EL (cell line): ENCODE measurements at places on chromosomes 7 and 10.

DNA sequence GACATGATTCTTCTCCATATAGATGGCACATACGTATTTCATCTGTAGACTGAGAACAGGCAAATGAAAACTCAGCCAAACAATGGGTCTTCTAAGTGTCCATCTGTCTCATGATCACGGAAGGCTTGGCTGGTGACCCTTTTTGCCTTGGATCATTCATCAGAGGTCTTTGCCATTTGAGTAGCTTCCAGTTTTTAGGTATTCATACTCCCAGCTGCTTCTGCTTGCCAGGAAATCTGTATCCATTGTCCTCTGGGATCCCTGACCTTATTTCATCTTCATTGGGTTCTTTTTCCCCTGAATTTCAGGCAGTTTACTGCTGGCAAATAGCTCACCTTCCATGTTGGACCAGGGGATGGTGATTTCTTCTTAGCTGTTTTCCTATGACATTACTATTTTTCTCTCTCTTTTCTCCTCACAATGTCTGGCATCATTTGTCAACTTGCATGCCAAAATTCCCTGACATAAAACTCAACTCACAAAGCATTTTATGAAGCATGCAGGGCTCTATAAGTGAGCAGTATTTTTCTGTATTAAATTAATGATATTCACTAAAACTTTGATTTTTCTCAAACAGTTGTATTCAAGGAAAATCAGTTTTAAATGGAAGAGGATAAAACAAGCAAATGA, 241.2 kb downstream of the DNAJB9 start:
- no peak for DNase-seq

DNA sequence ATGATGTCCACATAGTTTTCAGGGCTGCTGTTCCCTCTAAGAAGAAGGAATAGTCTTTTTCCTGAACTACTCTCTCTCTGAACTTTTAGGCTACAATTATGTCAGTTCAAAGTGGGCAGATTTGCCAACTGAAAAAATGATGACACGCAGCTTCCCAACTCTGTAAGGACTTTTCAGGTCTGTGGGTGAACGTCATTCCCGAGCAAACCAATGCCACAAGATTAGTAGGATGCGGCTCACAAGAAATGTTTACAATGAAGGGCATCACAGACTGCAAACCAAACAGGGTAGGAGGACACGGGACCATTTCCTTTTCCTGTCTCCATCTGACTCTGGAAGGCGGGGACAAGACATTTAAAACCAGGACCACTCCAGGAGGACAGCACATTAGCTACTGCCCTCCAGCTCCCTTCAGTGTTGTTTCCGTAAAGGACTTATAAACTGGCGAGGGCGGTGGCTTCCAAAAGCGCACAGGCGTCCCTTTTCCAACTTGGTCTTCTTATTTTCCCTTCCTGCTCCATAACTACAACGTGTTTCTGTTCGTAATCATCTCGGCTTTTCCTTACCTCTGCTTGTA, 539 bp upstream of the MKLN1 start:
- DNase-seq: peak; percentile 75

DNA sequence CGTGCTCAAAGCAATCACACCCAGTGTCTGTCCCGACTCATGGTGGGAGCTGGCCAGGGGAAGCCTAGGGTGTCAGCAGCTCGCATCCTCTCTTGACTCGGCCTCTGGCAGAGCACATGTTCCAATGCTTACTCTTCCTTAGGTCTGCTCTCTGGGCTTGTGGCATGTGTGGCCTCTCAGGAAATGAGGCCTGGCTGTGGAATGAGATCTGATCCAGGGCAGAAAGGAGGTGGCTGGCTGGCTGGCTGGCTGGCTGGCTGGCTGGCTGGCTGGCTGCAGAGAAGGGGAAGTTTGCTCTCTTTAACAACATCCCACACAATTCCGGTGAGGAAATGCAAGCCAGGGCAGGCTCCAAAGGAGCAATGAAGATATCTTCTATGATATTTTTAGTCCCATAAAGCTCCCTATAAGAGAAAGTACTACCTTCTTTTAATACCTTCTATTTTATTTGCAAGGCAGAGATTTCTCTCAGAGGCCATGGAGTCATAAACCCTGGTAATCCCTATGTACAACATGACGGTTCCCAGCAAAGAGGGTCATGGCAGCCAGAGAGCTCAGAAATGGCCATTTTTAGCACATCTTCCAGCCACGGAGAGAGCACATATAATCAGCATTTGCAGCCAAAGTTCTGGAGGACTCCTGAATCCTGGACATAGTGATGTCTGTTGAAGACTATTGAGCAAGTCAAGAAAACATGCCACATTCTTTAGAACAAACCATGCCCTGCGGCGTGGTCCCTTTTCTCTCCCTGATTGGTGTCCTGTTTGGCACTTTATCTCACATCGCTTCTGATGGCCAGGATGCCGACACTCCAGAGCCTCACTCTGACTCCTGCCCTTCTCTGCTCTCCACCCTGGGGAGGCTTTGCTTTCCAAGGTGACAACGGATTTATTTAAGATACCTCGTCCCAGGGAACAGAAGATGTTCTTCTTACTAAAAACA, 153.7 kb downstream of the FANK1 start:
- peak; percentile 74 for DNase-seq

DNA sequence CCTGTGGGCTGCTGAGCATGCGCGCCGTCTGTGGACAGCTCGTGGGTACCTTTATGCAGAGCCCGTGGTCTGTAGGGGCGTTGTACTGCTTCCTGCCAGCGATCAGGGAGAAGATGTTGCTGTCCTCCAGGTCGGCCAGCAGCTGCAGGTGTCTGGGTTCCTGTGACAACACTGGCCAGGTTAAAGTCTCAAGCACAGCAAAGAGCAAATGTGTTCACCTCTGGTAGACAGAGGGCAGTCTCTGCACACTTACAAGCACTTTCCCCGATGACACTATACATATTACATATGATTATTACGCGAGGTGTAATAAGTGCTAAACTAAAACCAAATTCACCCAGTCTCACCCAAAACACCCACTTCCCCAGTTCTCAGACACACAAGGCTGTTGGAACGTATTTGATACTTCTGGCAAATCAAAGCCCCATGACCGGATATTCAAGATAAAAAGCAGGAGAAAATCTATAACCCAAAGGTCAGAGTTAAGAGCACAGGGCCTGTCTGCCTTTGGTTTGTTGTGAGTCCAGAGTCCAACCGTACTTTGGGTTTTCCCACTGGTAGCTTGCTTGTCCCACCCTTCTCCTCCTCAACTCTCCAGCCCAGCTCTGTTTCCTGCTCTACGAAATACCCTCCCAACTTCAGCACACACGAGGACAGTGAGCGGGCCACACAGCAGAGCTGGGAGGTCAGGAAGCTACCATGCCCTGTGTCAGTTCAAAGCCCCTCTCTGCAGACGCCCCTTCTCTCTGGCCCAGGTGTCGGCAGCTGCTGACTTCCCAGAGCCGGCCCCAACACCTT, 49.7 kb upstream of the DDC start:
- no peak for DNase-seq

DNA sequence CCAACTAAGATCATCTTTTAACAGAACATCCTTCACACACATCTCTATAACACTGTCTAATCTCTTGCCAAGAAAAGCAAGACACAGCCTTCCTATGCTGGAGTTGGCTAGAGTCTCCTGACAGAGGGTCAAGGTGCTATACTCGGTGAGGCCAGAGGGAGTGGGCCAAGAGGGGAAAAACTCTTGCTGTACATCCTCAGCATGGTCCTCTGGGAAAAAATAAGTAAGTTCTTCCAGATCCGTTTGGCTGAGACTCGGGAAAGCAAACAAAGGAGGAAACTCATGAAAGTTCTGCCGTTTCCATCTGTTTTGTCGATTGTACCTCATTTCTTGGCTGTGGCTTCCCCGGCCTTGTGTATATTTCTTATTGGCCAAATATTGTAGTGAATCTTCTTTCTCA, 33.9 kb downstream of the VWDE start:
- no peak for DNase-seq

- DNase-seq: no peak
Observed at GRCh38 chr7:131557652-131558385, 1.4 kb upstream of the PODXL start.

DNA sequence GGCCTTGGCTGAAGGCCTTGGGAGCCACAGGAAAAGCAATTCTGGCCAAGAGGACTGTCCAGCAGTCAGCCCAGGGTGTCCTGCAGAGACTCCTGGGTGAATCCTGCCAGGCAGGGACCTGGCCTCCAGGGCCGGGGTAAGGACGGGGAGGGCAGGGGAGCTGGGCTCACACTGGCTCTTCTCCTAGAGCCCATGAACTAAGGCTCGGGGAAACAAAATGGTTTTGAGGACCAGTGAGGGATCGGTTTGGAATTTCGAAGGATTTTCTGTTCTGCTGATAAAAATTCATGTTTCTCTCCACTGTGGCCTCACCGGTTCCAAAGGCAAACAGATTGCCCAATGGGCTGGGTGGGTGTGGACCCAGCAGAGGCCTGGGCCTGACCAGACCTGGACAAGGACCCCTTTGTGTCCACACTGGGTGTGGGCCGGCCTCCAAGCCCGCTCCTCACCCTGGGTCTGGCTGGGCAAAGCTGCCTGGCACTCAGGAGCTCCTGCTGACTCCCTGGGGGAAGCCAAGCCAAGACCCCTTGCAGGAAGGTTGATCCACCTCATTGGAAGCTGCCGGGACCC, 27.3 kb downstream of the FAM20C start:
- DNase-seq: no peak

DNA sequence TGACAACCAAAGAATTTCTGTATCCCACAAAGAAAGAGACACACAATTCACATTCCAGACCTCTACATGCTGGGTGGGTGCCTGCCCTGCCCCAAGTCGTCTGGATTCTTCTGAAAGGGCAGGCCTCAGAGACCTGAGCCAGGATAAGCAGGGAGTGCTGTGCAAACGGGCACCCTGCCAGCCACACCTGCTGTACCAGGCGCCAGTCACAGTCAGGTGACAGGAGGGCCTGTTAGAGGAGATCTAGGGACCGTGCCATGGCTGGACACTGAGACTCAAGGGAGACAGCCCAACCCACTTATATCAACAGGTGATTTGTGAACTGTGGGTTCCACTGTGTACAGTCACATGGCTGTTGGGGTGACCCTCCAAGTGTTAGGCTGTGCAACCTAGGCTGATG, 103.1 kb upstream of the AFAP1L2 start:
- DNase-seq: no peak

DNA sequence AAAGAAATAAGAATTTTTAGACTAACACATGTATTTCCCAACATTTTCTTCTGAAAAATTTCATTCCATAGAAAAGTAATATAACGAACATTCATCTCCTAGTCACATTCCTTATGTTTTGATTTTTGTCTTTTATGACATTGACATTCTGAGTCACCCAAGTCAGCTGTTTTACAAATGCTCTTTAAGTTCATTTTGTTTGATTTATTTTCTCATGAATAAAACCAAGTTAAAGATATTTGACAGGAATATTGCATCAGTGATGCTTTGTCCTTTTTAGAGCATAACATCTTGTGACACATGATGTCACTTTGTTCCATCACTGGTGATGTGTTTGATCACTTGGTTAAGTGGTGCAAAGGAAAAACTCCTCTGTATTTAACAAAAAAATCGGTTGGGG, 48.4 kb downstream of the HGF start:
- peak; percentile 4 for DNase-seq

DNA sequence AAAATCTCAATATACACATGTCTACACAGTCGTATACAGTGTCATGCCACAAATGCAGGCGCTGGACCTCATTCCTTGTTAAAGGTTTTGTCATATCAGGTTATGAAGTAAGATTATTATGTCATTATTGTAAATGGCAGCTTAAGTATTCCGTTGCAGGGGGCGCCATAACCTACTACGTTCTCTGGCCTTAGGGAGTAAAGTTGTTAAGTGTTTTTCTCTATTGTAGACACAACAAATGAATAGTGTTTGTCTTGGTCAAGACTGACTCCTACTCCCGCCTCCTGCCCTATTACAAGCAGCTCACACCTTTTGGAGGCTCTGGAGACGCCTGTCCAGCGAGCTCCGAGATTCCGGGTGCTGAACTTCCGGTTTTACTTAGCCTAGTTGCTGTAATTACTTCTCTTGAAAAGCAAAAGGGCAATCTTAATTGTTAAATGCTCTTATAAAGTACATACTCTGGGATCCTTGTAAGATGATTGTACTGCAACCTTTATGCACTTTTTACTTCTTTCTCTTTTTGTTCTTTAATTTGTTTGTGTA, 994 bp downstream of the GATAD1 start:
- DNase-seq: peak; percentile 55

- DNase-seq: peak; percentile 95
Observed at GRCh38 chr7:130901209-130901783, 167.3 kb upstream of the KLF14 start.

DNA sequence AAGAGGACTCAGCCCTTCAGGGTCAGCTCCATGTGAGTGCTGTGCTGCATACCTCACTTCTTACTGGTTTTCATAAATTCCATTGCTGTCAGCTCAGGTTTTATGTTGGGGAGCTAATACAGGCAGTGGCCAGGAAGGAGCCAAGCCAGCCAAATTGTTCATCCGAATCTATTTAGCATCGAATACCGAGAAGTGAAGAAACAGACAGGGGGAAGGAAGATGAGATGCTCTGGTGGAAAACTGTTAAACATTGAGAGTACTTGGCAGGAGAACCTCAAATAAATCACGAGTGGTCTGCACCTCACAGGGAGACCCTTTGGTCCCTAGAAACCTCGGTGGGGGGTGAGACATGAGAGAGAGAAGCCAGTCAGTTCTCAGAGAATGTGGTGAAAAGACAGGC, 196.0 kb upstream of the TMEM72 start:
- peak; percentile 65 for DNase-seq

GRCh38 chr10:32245760-32246159, 101.2 kb downstream of the EPC1 start:
- no peak for DNase-seq

DNA sequence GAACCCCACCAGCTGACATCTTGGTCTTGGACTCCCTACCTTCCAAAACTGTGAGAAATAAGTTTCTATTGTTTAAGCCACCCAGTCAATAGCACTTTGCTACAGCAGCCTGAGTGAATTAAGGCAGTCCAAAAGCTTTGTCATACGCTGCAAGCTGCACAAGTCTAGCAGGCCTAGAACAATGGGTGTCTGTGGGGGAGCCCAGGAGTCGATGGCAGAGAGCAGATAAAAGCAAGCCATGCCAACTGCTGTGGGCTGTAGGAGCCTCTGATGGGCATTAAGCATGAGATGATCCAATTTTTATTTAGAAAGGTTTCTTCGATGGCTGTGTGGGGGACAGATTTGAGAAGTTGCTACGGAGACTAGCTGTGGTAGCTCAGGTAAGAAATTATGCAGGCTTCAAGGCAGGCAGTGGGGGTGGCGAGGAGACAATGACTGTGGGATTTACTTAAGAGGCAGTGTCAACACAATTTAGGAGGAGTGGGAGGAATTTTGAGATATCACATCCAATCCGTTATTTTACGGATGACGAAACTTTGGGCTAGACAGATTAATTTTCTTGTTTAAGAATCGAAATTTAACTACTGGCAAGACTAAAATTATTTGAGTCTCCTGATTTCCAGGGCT, 110.4 kb downstream of the NRCAM start:
- no peak for DNase-seq

DNA sequence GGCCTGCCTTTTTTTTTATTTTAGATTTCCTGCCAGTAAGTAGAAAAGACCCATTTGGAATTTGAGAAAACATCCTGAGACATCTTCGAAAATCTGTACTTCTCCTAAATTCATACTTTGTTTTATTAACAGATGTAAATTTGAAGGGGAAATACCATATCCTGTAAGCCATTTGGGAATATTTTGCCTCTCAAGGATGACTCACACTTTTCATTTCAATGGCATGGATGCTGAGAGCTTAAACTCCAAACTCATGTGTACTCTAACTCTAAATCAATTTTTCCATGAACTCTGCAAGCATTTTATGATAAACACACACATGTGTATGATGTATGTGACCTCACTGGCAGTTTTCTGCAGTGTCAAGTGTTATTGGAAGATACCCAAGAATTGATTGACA, 89.0 kb downstream of the SEMA3A start:
- DNase-seq: peak; percentile 28
